Mesothelial cell of epicardium (in vitro differentiated cells): ENCODE measurements at places on chromosomes 16 and 17.

DNA sequence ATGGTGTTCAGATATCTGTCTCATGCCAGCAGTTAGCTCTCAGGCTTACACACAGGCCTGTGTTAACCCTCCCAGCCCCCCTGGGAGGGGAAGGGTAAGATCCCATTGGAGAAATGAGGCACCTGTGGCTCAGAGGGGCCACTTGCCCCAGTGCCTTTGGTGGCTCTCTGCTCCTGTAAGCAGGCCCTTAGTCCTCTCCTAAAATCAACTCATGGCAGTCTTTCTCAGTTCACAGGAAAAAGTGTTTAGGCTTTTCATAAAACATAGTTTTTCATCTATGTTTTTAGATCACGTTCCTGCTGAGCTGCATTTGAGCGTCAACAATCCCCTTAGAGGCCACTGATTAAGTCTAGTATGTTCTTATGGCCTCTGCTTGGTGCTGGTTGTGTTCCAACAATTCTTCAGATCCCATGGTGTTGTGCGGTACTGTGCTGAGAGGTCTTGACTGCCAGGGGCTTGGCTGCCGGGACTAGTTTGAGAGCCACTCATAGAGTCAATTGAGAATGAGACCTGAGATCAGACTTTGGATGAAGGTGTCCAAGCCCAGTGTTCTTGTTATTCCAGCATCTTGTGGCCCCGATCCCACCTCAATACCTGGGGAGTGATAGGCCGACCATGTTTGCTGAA lies 10.6 kb downstream of the TAOK2 start:
- no peaks in the 10 kb centered on the region for H3K27me3 ChIP-seq
- DNase-seq = no peak
- H3K4me3 ChIP-seq = no peak overlapping the region
- H3K27ac ChIP-seq = no peak overlapping the region
- no peaks in the 10 kb centered on the region for H3K4me1 ChIP-seq
- peaks cover 49% of the 10 kb centered on the region for H3K36me3 ChIP-seq

- H3K4me1 ChIP-seq = peaks cover 27% of the 10 kb centered on the region
- DNase-seq = no peak
- H3K27me3 ChIP-seq = no peaks in the 10 kb centered on the region
- no peak overlapping the region for H3K27ac ChIP-seq
- H3K36me3 ChIP-seq = no peaks in the 10 kb centered on the region
These were observed 40.2 kb upstream of the SMPD3 start for GRCh38 chr16:68488554-68488953.

DNA sequence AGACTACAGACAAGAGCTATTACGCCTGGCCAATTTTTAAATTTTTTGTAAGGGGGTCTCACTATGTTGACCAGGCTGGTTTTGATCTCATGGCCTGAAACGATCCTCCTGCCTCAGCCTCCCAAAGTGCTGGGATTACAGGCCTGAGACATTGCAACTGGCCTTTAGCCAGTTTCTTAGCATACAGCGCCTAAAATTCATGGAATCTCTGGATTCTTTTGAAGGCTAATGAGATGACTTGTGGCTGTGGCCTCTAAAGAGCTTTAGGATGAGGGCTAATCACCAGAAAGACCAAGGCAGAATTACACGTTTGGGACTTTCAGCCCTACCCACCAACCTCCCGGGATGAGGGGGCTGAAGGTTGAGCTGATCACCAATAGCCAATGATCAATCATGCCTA lies 34.6 kb downstream of the AKAP10 start:
- no peaks in the 10 kb centered on the region for H3K27me3 ChIP-seq
- no peak for DNase-seq

DNA sequence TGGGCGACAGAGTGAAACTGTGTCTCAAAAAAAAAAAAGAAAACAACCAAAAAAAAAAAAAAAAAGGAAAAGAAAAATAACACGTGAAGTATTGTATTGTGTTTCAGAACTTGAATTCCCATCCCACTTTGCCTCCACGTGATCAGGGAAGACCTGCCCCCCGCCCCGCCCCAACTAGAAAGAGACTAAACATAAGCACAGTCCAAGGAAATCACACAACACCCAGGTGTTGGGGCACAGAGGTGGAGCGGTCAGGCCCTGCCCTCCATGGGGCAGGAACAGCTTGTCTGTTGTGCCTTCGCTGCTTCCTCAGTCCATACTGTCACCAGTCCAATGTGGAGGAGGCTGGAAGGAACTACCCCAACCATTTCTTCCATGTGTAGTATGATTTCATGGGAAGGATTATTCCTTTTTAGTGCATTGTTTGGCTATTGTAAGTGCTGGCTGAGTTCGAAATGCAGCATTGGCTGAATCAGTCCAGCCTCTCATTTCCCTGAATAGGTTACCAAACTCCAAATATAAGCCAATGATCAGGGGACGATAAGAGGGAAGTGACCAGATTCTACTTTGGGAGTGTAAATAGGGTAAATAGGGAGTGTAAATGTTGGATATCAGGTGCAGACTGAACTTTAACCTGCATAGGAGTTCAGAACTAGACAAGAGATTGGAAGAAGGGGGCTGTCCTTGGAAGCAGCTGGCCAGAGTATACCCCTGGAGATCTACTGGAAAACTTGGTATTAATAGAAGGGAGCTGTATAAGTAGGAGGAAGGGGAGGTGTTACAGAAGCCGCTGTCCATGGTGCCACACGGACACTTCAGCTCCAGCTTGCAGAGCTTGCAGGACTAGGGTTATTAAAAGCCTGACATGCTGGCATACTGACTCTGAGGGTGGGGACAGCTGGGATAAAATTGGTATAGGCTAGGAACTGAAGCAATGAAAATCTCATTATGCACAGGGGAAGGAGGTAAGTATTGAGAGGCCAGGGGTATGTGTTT lies 50.7 kb downstream of the TANGO6 start:
- H3K36me3 ChIP-seq = no peaks in the 10 kb centered on the region
- H3K4me1 ChIP-seq = no peaks in the 10 kb centered on the region
- H3K27me3 ChIP-seq = no peaks in the 10 kb centered on the region
- peak; percentile 45 for DNase-seq
- H3K27ac ChIP-seq = no peak overlapping the region

DNA sequence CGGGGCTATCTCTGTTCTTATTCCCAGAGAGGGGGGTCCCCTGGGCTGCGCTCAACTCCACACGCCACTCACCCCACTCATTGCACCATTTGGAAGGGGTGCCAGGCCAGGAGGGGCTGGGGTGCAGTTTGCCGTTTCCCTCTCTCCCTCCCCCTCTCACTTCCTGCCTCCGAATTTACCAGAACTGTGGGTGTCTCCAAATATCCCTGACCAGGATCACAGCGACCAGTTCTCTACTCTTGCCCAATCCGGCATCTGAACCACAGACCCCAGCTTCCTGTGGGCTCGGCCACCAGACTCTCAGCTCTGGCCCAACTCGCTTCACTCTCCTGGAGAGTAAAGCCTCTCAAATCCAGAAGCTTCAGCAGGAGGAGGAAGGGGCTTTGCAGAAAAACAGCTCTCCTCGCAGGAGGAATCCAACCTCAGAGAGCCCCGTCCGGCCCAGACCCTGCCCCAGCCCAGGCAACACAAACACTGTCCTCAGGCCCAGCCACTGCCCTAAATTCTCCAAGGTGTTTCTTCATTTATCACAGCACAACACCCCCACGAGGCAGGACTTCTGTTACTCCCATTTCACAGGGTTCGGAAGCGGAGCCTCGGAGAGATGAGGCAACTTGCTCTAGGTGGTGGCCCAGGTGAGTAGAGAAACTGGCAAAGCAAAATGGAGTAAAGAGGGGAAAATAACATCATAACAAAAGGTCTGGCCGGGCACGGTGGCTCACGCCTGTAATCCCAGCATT lies 423 bp upstream of the ASGR2 start:
- H3K27ac ChIP-seq = no peak overlapping the region
- peaks cover 2% of the 10 kb centered on the region for H3K27me3 ChIP-seq
- H3K4me3 ChIP-seq = no peak overlapping the region
- DNase-seq = no peak
- no peaks in the 10 kb centered on the region for H3K36me3 ChIP-seq
- peaks cover 8% of the 10 kb centered on the region for H3K4me1 ChIP-seq

- DNase-seq = no peak
- peaks cover 51% of the 10 kb centered on the region for H3K4me1 ChIP-seq
- no peak overlapping the region for H3K27ac ChIP-seq
- peak overlapping the region; percentile 77 for H3K4me3 ChIP-seq
- H3K36me3 ChIP-seq = peaks cover 8% of the 10 kb centered on the region
- H3K27me3 ChIP-seq = no peaks in the 10 kb centered on the region
These were observed 839 bp downstream of the NKD1 start for GRCh38 chr16:50548909-50549560.

DNA sequence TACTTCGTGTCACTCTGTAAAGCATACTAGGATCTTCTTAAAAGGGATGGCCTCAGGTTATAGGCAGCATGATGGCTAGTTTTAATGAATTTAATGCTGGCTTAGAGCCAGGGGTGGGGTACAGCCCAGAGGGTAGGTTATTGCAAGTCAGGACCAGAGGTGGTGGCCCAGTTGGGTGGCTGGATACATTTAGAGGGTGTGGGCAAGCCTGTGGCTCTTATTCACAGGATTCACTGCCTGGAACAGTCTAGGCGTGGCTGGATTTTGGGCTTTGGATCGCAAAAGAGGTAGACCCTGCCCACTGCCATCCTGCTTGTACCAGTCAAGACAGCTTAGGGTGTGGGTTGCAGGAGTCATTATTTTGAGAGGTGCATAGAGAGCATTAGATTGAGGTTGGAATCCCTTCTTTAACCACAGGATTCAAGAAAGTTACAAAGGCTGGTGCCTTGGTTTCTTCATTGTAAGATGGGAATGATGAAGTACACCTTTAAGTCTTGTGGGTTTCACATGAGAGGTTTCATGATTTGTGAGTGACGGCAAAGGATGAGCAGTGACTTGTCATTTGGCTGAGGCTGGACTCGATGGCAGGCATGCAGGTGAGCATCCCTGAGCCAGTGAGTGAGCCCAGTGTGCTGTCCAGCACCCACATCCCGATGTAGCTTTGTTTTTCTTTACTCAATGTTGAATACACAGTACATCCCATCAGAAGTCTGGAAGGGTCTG lies 85.2 kb downstream of the KSR1 start:
- H3K4me1 ChIP-seq = peaks cover 23% of the 10 kb centered on the region
- no peak overlapping the region for H3K4me3 ChIP-seq
- H3K27ac ChIP-seq = no peak overlapping the region
- H3K36me3 ChIP-seq = no peaks in the 10 kb centered on the region
- no peak for DNase-seq
